Natural killer cell (primary cell): ENCODE measurements at places on chromosomes 13 and 19.
A peak's percentile ranks its signal among the peaks of the same experiment; 100 is the strongest.

DNA sequence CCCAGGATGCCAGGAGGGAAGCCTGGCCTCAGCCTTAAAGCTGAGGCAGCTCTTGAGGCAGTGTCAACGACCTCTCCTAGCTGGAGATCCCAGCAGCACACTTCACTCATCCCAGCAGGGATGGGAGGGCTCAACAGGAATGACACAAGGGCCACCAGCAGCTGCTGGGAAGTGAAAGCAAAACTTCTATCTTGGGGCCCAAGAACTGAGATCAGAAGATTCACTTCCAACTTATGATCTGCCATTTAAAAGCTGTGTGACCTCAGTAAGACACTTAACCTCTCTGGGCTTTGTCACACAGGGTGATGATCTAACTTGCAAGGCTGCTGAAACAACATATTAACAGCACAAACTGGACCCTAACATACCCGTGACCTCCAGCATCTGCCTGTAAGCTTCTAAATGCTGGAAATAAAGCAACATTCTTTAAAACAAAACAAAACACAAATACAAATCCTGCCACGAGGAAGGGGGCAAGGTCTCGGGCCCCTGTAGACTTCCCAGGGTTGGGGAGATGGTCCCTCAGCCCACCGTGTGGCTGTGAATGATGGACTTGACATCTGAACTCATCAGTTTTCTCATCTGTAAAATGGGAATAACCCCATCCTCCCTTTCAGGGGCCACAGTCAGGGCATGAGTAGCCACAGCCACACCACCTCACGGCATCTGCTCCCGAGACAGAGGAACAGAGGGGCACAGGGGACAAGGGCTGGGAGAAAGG, 22.7 kb downstream of the ELL start:
- DNase-seq = no peak

GRCh38 chr13:105587786-105588185, 947.7 kb downstream of the EFNB2 start:
- no peak for DNase-seq

- no peak for DNase-seq
Measured at GRCh38 chr19:38692458-38693379, 45.3 kb downstream of the ACTN4 start.

DNA sequence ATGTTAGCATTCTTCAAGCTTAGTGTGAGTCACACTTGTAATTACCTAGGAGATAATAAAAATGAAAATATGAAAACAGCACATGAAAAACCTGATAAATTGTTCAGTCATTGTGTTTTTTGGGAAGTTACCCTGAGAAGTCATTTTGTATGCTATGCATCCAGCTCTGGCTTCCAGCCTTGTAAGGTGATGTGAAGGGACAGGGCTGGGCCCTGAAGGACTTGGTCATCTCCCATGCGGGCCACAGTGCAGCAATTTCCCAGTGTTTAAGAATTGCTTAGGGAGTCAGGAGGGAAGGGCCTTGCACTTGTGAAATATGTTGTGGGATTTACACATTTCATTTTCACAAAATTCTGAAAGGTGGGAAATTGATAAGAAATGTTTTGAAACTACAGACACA, 41.3 kb downstream of the ARHGEF7 start:
- no peak for DNase-seq

DNA sequence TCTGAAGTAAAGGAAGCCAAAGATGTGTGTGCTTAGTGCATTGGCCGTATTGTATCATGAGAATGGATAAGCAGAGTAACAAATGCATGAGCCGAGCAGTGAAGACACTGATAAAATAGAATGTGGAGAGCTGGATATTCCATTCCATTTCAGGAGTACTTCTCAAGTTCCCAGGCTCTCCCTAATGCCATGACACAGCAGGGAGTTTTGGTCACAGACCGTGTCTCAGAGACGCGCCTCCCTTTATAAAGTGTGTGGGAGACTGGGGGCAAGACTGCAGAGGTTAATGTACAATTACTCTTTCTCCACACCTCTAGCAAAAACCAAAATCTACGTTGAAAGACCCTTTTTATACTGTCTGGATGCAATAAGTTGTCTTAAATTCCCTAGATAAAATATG, 575.6 kb downstream of the EFNB2 start:
- no peak for DNase-seq

DNA sequence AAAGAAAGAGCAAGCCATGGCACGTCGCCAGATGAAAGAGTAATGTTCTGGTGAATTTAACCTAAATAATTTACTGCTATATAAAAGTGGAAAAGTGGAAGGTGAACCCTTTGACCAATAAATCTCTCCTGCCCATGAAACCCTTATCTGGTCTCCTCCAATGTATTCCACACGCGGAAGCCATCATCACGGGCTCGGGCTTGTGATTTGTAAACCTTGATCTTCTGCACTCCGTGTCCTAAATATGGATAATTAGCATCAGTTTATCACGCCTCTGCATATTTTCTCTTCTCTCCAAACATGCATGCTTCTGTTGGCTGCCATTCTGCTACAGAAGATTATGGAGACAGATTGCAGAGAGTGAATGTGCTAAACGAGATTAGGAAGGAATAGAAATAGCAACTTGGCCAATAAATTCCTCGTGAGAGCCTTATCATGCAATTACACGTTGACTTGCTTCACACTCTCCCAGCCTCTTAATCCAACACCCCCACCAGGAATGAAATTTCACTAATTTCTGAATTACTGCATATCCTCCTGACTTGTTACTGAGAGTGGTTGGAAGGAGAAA, 34.5 kb downstream of the SOX1 start:
- DNase-seq = no peak

DNA sequence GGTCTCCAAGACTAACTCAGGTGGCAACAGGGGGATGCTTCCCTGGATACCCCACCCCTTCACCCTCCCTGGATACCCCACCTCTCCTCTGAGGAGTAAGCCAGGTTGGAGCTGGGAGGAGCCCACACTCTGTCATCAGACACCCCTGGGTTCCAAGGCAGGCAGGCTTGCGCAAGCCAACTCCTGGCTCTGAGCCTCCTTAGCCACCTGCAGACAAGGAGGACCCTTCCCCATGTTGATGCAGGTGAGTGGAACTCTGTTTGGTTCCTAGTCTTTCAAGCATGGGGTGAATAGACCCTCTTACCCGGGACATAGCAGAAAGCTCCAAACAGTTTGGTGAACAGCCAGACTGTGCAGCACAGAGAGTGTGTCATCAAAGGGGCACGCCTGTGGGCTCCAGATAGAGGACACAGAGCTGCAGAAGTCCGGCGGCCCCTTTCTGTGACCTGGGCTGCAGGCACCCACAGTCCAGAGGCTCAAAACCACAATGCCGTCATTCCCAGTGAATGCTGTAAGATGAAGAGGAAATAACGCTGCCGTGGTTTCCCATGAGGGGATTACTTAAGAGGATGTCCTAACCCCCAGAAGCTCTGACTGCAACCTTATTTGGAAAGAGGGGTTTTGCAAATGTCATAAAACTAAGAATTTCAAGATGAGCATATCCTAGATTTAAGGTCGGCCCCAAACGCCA, 12.1 kb upstream of the HAS1 start:
- no peak for DNase-seq

DNA sequence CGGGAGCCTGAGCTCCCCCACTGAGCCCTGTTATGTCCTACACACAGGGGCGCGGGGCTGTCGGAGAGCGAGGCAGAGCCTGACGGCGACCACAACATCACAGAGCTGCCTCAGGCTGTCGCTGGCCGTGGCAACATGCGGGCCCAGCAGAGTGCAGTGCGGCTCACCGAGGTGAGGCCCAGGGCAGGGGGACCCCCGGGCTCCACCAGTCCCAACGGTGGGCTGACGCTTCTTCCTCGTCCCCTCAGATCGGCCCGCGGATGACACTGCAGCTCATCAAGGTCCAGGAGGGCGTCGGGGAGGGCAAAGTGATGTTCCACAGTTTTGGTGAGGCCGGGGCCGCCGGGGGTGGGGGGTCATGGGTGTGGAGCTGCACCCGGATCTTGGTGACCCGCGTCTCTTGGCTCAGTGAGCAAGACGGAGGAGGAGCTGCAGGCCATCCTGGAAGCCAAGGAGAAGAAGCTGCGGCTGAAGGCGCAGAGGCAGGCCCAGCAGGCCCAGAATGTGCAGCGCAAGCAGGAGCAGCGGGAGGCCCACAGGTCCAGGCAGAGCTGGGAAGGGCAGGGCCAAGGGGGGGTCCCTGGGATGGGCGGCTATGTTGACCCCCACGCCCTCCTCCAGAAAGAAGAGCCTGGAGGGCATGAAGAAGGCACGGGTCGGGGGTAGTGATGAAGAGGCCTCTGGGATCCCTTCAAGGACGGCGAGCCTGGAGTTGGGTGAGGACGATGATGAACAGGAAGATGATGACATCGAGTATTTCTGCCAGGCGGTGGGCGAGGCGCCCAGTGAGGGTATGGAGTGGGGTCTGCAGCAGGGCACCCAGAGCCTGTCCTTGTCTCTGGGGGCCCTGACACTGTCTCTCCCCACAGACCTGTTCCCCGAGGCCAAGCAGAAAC, 1.2 kb upstream of the P2RY11 start:
- DNase-seq = no peak

DNA sequence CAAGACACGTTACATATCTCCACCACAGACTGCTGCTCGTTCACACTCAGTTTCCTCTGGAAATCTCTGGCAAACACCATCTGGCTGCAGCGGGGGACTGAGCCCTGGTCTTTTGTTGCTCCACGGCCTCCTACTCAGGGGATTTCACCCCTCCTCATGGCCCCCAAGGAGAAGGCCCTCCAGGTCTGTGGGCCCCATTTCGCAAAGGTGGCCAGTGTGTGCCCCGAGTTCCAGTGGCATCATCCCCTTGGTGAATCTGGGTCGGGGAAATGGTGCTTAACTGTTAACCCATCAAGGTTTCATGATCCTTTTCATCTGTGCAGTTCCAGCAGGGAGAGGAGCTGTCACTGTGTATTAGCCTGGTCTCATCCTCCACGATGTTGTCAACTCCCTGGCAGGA, 235.4 kb upstream of the MAB21L1 start:
- no peak for DNase-seq

- no peak for DNase-seq
Measured at GRCh38 chr19:478236-478903, 17.5 kb upstream of the SHC2 start.

GRCh38 chr13:32025730-32026129, 5.8 kb upstream of the FRY start:
- DNase-seq = no peak

- DNase-seq = no peak
Measured at GRCh38 chr13:37870895-37871550, 1.5 kb upstream of the TRPC4 start.

GRCh38 chr13:21925720-21926119, 254.8 kb downstream of the FGF9 start:
- DNase-seq = no peak

DNA sequence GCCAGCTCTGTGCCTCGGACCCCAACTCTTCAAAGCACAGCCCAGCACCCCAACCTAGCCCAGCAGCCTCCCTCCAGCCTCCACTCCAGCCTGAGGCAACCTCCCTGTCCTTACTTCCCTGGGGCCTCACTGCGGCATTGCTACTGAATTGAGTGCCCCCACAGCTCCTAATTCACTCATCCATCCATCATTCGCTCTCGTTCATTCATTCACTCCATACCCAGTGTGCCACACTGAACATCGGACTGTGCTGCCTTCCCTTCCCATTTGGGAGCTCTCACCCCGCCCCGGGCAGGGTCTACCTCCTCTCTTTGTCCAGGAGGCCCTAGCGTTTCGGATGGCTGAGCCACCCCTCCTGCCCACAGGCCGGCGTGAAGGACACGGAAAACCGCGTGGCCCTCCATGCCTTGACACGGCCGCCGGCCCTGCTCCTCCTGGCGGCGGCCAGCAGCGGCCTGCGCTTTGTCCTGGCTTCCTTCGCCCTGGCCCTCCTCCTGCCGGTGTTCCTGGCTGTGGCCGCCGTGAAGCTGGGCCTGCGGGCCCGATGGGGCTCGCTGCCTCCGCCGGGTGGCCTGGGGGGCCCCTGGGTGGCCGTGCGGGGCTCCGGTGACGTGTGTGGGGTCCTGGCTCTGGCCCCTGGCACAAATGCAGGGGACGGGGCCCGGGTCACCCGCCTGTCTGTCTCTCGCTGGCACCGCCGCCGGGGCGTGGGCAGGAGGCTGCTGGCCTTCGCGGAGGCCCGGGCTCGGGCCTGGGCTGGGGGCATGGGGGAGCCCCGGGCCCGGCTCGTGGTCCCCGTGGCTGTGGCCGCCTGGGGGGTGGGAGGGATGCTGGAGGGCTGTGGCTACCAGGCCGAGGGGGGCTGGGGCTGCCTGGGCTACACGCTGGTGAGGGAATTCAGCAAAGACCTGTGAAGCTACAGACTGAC, 1.3 kb downstream of the NAT14 start:
- DNase-seq = peak; percentile 15

GRCh38 chr13:108785844-108786243, 156.4 kb downstream of the MYO16 start:
- DNase-seq = no peak

- DNase-seq = no peak
Measured at GRCh38 chr13:24681930-24682329, 1.7 kb downstream of the ATP12A start.

DNA sequence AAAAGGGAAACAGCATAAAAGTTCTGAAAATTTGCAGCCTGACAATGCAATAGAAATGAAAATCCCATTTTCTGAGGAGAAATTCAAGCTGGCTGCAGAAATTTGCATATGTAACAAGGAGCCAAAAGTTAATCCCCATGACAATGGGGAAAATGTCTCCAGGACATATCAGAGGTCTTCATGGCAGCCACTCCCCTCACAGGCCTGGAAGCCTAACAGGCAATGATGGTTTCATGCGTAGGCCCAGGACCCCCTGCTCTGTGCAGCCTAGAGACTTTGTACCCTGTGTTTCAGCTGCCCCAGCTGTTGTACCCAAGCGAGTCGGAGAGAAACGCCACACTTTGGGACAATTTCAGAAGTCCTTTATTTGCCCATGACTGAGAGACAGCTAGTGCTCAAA, 701.3 kb upstream of the KLHL1 start:
- no peak for DNase-seq

DNA sequence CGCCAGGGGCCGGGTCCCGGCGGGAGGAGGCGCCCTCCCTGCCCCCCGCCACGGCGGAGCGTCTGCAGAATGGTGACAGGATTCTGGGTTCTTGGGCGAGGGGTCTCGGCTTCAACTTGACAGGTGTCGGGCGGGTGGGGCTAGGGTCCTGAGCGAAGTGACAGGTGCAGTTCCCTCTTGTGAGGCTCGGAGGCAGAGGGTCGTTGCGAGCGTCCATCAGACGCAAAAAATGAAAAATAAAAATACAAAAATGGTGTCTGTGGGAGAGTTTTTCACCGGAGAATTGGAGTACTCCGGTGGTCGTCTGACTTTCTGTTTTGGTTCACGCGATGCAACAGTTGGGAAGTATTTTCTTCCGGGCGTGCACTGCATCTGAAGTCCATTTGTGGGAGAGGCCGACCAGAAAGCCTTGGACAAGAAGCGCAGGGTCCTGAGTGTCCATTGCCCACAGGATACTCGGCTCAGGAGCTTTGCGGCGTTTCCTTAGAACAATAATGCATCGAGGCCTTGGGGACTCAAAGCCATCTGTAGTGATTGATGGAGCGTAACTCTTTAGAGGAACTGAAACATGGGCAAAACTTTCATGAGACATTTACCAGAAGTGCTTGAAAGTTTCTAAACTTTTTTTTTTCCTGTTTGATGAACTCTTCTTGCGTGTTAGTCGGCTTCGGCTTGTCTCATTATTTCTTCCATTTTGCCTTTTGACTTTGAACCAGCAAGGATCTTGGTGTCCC, 759 bp downstream of the RB1 start:
- peak; percentile 65 for DNase-seq

- peak; percentile 73 for DNase-seq
Measured at GRCh38 chr19:33235269-33235995, 9.8 kb upstream of the SLC7A10 start.

GRCh38 chr13:46347277-46347676, 39.8 kb downstream of the RUBCNL start:
- no peak for DNase-seq
